ENCODE measurements at places on chromosomes 13 and 19.

- DNase-seq, result no peak
Measured at GRCh38 chr13:99442273-99442895, 58.9 kb upstream of the TM9SF2 start.

DNA sequence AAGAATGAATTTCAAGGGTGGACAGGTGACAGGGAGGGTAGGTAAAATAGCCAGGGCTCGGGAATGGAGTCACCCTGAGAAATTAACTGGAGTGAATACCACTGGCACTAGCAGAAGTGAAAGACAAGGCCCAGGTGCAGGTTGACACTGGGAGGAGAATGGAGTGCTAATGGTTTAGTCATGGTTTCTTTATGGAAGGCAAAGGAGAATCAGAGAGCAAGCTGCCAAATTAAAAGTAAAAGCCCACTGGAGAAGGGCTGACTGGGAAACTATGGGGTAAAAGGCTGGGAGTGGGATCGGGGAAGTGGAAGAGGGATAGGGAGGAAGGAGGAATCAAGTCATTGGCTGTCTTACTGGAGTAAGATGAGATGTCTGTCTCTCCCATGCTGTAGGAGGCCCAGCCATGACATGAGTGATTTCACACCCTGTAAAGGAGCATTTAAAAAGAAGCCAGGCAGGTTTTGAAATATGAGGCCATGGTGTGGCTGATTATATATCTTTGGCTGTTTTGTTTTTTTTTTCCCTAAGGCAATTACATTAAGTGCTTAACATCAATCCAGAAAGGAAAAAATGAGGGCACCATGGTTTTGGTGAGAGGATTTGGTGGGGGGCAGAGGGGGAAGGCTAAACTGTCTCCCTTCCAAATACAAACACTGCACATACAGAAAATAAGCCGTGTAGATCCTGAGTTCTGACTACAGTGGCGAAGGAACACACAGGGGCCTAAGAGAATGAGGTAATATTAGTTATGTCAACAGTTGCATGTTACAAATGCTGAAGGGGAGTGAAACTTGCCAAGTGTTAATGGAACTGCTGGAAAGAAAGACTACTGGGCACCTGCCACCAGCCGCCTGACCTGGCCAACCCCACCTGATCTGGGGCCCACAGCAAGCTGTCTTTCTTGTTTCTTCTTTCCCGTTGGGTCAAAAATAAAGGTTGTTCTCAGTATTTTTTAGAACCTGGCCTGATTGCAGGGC, 183.5 kb upstream of the TSC22D1 start:
- no peak for DNase-seq

GRCh38 chr19:40355975-40356680, 7.6 kb downstream of the PLD3 start:
- DNase-seq, result no peak

DNA sequence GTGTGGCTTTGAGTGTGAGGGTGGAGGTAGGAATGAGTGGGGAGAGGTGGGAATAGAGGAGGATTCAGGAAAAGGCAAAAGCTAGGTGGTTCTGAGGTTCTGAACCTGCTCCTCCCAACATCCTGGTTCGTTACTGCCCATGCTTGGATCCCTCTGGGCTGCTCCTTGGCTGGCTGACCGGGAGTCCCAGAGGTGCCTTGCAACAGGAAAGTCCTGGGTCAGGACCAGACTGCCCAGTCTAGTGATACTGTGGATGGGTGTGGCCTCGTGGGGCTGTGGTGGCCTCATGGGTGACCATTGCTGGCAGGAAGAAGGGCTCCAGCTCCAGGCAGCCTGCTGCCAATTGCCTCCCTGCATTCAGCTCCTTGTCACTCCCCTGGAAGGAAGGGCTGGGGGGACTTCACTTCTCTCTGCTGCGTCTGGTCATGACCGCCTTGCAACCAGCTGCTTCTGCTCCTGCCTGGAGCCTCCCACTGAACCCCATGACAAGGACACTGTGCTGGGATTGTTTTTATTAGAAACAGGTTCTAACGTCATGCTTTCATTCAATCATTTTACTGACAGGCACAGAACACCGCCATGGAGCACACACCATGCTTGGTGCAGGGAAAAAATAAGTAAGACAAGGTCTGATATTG, 61.5 kb upstream of the UBL3 start:
- no peak for DNase-seq

GRCh38 chr19:45180936-45181335, 2.4 kb downstream of the BLOC1S3 start:
- DNase-seq, result no peak

DNA sequence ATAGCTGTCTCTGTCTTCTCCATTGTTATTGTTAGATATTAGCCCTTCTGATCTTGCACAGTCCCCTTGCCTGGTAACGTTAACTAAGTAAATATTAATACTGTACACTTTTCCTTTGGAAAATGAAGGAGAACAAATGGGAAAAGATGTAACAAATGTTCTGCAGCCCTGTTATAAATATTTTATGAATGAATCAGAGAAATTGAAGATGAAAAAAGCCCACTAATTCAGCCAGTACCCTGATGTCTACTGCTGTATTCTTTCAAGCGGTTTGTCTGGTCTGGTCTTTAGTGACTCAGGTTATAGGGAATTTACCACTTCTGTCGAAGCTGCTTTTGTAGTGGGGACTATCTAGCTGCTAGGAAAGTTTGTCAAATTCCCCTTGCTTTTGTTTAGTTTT, 121.0 kb downstream of the COG6 start:
- DNase-seq, result no peak

DNA sequence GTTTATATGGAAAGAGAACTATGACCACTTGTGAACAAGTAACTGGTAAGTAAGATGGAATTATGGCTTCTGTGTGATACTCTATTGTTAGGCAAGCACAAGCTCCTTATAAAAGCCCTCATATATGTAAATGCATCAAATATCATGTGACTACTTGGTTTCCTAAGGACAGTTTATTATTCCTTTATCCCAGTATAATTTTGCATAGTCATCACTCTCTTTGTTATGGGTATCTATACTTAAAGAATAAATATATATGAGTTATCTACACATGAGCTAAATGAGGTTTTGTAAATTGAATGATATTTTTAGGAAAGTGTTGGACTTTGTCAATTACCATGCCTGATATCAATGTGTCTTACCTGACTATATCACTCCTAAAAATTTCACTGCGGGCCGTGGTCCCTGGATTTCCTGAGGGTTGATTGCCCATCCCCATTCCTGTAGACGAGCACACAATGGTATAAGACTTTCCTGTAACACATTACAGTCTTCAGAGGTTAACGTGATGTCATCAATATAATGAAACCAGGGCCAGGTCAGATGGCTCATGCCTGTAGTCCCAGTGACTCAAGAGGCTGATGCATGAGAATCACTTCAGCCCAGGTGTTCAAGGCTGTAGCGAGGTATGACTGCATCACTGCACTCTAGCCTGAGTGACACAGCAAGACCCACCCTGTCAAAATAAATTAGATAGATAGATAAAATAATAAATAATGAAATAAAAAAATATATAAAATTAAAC, 20.7 kb downstream of the ZNF844 start:
- no peak for DNase-seq

- no peak for DNase-seq
Measured at GRCh38 chr13:109226631-109227030, 559.8 kb downstream of the IRS2 start.

- no peak for DNase-seq
Measured at GRCh38 chr13:66826398-66826797, 403.7 kb downstream of the PCDH9 start.

GRCh38 chr19:964761-965694, 19.1 kb upstream of the WDR18 start:
- no peak for DNase-seq
